ENCODE measurements at places on chromosomes 1 and 21.

DNA sequence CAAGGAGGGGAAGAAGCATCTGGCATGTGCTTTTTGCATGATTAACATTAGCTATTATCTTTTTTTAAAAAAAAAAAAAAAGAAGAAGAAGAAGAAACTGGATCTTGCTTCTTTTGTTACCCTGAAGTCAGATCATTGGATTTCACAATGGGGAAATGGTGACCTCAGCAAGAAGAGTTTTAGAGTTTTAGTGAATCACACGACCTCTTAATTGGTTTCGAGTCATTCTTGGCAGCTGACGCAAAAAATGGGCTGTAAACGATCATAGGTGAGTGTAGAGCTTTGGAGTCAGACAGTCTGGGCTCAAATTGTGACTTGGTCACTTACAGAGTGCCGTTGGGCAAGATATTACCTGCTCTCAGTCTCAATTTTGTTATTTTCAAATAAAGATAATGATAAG lies 33.3 kb upstream of the PGBD5 start:
- no peak for DNase-seq

DNA sequence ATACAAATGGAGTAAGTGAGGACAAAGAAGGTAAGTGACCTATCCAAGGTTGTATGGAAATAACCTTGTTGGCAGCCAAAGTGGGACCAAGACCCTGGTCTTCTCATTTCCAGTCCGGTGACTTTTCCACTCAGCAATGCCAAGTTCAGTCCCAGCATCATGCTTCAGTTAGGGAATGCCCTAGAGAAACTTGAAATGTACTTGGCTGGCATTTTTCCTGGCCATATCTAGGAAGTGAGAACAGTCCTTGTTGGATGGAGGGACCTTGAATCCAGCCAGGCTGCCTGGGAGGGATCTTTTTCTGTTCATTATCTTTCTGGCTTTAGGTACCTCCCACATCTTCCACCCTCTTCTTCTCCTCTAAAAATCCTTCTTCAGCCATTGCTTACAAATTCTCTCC lies 76.8 kb upstream of the UBE2U start:
- no peak for DNase-seq

DNA sequence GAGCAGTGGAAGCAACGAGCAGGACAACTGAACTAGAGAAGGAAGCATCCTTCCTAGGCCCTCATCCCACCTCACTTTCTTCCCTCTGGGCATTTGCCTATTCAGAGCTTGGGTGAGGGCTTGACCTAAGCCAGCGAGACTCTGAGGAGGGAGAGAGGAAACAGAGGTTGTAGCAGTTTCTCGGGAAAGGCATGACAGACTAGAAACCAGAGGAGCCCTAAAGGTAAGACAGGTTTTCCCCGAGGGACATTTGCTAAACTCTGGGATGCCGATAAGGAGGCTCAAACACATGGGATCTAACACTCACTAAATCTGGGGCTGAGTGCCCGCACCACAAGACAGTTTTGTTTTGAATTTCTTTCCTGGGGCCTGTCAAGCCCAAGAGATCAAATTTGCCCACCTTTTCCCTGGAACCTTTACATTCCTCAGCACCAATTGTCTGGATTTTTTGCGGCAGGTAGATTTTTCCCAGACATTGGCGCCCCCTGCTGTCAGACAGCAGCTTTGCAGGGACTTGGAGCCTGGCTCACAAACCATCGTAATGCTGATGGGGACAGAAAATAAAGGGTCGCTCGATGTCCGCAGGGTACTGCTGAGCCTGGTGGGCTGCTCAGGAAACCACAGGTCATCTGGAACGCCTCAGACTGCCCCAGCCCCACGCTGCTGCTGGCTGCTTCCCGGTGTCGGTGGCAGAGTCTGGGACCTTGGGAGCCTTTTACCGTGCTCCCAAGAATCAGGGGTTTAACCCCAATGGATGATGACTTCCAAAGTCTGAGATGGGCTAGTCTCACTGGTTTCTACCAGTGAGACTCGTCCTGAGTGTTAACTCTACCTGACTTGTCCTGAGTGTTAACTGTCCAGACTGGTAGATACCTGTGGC lies 23.4 kb upstream of the TSPAN2 start:
- DNase-seq = peak; percentile 73

DNA sequence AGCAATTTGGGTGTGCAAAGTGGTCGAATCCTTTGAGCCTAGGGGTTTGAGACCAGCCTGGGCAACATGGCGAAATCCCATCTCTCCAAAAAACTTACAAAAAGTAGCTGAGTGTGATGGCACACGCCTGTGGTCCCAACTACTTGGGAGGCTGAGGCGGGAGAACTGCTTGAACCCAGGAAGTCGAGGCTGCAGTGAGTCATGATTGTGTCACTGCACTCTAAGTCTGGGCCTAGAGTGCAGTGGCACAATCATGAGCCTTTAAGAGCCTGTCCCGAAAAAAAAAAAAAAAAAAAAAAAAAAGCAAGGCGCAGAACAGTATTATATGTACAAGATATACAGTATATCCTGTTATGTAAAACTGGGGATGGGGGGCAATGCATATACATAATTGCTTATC lies 25.1 kb upstream of the HTR1D start:
- no peak for DNase-seq

DNA sequence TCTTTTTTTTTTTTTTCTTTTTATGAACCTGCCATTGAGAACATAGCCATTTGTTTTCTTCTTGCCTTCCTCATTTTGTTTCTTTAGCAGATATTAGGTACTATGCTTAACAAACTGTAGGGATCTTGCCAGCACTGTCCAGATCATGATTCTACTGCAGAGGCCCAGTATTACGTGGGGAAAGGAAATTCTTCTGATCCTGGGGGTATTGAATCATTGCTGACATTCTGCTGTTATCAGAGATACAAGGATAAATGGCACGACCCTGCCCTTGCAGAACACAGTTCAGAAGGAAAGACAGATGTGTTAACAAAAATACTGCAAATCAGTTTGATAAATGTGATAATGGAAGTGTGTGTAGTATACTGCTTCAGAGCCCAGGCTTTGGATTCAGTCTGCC lies 56.2 kb downstream of the BTBD8 start:
- DNase-seq = no peak

DNA sequence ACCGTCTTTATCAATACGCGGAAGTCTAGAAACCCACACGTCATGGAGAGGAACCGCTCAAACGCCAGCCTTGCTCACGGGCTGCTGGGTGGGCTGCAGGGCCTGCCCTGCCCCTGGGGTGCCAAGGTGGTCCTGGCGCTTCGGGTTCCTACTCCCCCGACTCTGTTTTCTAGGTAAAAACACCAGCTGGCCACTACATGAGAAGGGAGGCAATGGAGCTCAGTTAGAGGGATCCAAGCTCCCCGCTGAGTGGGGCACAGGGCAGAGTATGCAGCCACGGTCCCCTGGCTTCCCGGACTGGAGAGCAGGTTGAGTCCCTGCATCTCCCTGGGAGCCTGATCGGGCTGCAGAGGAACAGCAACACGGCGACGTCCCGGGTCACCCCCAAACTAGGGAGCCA lies 41.2 kb upstream of the RIPK4 start:
- DNase-seq = no peak

- DNase-seq = no peak
These were observed 25.7 kb downstream of the CTH start for GRCh38 chr1:70436622-70437251.

DNA sequence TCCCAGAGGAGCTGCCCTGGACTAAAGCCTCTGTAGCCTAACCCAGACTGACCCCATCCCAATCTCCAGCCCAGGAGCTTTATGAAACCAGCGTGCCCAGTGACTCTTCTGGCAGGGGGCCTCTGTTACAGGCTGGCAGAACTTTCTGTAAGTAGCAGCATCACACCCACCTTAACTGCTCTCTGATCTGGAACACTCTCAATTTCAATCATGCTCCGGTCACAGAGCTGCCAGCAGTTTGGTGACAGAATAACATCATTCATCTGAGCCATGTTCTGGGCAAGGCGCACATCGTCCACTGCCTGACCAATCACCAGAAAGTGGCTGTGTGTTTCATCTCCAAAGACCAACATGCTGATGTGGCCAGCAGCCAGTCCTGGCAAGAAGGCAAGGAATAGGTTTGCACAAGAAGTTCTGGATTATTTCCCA lies 14.7 kb downstream of the ADCY10 start:
- DNase-seq = no peak

GRCh38 chr1:155864393-155864792 lies 5.0 kb downstream of the SYT11 start:
- no peak for DNase-seq

DNA sequence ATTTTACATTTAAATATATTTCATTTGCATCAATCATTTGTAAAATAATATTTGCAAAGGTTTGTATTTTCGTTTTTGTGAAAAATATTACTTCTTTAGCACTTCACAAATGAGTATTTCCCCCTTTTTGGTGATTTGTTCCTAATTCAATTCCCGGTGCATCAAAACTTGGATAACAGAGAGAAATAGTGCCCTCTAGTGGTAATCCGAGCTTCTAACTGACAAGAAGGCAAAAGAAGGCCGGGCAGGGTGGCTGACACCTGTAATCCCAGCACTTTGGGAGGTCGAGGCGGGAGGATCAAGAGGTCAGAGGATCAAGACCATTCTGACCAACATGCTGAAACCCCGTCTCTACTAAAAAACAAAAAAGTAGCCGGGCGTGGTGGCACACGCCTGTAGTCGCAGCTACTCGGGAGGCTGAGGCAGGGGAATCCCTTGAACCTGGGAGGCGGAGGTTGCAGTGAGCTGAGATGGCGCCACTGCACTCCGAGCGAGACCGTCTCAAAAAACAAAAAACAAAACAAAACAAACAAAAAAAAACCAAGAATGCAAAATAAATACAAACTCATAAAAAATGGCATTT lies 137.7 kb downstream of the COL11A1 start:
- no peak for DNase-seq

GRCh38 chr1:119372503-119373086 lies 4.0 kb downstream of the HAO2 start:
- no peak for DNase-seq

GRCh38 chr1:226814751-226815537 lies 55.5 kb upstream of the PSEN2 start:
- no peak for DNase-seq

DNA sequence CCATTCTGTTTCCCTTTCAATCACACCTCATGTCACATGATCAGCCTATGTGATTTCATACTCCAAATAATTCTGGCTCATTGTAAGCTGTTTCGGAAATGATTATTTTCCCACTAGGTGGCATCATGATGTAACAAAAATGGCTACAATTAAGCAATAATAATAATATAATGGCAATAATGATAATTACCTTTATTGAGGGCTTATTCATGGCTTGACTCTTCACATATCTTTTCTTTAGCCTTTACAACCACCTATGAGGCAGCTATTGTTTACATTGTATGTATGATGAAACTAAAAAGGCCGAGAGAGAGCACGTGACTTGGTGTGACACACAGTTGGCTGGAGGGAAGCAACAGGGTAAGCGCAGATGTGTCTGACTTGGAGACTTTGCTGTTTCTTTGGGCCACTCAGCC lies 12.5 kb upstream of the KPRP start:
- DNase-seq = no peak

DNA sequence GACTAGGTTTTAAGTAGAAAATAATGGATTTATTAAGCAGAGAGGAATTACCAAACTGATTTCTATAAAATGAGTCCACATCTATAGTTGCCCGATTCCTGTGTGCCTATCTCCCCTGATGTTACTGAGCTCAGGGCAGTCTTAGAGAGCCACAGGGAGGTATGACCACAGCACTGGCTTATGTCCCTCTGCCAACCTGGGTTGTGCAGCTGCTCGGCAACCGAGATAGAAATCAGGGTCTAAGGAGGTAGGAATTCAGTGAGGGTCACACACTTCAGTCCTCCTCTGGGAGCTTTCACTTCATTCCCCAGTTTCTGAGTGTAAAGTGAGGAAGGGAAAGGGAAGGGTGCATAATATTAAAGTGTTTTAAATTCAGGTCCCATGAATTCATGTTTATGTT lies 386.8 kb downstream of the KCNH1 start:
- DNase-seq = no peak

- peak; percentile 50 for DNase-seq
These were observed 1.0 kb upstream of the ATP2B4 start for GRCh38 chr1:203625628-203626019.

DNA sequence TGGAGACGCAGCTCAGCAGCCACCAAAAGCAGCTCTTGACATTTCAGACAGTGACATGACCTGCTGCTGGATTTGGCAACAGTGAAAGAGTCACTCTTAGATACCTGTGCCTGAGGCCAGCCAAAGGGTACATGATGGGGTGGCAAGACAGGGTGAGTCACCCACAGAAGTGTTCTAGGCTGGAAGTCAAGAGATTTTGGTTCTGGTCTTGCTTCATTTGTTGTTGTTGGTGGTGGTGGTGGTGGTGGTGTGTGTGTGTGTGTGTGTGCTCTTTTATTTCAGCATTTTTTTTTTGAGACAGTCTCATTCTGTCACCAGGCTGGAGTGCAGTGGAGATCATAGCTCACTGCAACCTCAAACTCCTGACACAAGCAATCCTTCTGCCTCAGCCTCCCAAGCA lies 25.8 kb downstream of the SHISAL2A start:
- no peak for DNase-seq

DNA sequence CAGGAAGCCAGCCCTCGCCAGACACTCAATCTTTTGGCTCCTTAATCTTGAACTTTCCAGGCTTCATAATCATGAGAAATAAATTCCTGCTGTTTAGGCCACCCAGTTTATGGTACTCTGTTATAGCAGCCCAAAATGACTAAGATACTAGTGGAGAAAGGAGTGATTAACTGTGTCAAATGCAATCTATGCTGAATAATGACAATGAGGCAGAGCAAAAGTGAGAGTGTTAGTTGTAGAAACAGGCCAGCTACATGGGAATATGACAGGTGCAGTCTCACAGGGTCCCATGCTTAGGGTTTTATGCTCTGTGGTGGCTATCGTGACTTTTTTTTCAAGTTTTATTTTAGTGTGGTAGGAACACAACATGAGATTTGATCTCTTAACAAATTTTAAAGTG lies 888.8 kb downstream of the TTLL7 start:
- no peak for DNase-seq

GRCh38 chr1:203592156-203592555 lies 34.5 kb upstream of the ATP2B4 start:
- no peak for DNase-seq

GRCh38 chr1:212688341-212689047 lies 11.1 kb downstream of the BATF3 start:
- DNase-seq = no peak

DNA sequence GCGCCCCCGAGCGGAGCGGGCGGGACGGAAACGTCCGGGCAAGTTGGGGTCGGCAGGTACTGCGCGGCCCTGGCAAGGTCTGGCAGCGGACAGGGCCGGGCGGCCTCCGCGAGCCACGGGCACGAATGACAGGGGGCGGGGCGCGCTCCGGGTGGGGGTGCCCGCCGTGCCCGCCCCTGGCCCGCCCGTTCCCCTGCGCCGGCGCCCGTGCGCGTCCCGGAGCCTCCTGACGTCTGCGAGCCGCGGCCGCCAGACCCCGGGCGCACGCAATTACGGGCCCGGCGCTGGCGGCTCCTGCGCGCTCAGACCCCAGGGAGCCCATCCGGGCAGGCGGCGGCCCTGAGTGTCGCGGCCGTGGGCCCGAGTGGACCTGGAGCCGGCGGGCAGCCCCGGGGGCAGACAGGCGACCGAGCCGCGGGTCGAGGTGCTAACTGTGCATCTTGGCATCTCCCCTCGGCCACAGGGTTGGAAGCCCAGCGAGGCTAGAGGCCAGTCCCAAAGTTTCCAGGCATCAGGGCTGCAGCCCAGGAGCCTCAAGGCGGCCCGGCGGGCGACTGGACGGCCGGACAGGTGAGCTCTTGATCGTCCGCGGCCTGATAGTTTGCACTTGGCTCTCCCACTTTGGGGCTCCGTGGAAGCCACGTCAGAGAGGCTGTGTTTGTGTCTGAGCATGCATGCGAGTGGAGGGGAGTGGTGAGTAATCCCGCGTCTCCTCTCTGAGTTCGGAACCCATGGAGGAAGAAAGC lies 918 bp downstream of the MIB2 start:
- no peak for DNase-seq

All from activated T-cell treated with anti-CD3 and anti-CD28 coated beads, Interleukin-2, amount 50 U/mL, for 1 hour (primary cell).